ENCODE measurements at places on chromosomes 11 and 22.

GRCh38 chr22:38921120-38921519, 36.3 kb upstream of the APOBEC3A start:
- no peak for DNase-seq

GRCh38 chr11:34223021-34223813, 117.8 kb downstream of the NAT10 start:
- DNase-seq = no peak

DNA sequence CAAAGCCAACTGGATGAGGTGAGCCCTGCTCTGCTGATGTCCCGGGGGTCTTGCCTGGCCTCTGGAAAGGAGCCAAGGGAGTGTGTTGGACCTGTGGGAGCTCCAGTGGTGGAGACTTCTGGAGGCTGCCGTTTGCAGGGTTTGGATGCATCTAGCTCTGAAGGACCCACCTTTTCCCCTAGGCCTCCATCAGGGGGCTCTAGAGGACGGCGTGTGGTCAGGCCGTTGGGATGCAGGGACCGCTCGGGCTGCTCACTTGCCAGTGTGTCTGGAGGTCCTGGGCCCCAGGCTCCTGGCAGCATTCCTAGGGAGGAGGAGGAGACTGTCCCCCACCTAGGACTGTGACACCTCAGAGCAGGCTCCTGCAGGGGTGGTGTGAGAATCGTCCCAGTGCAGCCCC, 58.3 kb downstream of the PRDM11 start:
- DNase-seq = no peak

DNA sequence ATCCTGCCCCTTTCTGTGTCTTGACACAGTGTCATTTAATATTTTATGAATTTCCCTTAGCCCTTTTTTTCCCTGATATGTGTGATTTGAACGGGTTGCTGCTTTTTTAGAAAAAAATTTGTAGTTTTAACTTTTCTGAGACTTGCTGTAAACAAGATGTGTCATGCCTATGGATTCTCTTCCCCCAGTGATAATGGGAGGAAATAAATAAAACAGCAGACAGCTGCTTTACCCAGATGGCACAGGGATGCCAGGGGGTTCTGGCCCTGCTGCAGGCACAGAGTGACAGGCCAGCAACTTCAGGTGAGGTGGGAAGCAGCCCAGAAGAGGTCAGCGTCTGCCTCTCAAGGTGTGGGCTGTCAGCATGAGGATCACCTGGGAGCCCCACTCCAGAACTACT, 266.9 kb downstream of the KIRREL3 start:
- DNase-seq = no peak

DNA sequence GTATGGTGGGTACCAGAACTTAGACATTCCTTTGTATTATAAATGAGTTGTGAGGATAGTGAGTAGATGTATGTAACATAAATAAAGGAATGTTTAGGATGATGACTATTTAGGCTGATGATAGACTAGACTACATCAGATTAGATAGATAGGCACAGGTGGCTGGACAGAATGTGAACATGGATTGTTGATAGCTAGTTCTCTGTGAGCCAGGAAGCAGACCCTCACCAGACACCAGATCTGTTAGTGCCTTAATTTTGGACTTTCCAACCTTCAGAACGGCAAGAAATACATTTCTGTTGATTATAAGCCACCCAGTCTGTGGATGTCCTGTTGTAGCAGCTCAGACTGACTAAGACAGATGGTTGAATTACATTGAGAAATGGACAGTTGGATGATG, 99.4 kb downstream of the SWAP70 start:
- DNase-seq = no peak

- DNase-seq = no peak
Measured at GRCh38 chr11:57899378-57899777, 124.3 kb upstream of the OR9Q1 start.

DNA sequence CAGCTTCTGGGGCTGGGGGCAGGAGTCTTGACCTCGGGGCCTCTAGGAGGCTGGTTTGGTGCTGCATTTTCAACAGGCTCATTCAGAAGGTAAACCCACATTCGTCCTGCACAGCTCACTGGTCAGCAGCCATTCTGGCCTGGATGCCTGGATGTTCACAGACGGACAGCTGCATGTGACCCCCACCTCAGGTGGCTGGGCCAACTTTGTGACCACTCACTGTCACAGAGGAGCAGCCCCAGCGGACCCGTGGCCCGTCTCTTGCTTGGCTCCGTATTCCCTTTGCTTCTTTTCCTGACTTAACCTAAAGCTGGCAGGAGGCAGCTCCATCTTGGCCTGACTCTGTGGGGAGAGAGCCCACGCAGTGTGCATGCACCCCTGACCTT, 8.2 kb downstream of the DGCR8 start:
- DNase-seq = no peak

DNA sequence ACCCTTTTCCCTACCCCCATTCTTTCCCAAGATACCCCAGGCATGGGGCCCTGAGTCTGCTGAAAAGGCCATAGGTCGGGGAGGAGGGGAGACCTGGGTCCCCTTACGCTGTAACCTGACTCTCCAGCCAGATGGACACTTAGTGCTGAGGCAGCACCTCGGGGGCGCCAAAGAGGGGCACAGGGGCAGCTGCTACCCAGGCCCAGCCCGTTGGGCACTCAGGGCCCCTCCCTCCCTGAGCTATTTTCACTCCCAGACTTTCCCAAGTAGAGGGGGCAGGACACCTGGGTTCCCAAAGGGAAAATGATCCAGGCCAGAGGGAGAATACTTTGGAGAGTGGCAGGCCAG, 933 bp downstream of the ACTN3 start:
- no peak for DNase-seq

DNA sequence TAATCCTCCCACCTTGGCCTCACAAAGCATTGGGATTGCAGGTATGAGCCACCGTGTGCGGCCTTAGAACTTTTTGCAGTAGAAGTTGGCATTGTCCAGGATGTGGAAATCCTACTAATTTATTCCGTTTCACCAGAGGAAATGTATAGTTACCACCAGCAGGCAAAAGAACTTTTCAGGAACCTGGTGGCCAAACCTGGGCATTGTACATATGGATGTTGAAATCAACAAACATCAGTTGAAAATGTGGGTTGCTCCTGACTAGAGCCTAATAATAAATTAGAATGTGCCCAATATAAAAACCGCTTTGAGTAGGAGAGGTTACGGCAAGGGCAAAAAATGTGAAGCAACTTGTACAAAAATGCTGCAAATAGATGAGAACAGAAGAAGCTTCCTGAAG, 40.7 kb upstream of the XBP1 start:
- no peak for DNase-seq

- peak; percentile 18 for DNase-seq
Measured at GRCh38 chr22:24106385-24107381, 74.6 kb upstream of the SUSD2 start.

- no peak for DNase-seq
Measured at GRCh38 chr22:42800451-42801251, 56.4 kb downstream of the ARFGAP3 start.

GRCh38 chr11:94664346-94664745, 97.2 kb downstream of the PIWIL4 start:
- no peak for DNase-seq

DNA sequence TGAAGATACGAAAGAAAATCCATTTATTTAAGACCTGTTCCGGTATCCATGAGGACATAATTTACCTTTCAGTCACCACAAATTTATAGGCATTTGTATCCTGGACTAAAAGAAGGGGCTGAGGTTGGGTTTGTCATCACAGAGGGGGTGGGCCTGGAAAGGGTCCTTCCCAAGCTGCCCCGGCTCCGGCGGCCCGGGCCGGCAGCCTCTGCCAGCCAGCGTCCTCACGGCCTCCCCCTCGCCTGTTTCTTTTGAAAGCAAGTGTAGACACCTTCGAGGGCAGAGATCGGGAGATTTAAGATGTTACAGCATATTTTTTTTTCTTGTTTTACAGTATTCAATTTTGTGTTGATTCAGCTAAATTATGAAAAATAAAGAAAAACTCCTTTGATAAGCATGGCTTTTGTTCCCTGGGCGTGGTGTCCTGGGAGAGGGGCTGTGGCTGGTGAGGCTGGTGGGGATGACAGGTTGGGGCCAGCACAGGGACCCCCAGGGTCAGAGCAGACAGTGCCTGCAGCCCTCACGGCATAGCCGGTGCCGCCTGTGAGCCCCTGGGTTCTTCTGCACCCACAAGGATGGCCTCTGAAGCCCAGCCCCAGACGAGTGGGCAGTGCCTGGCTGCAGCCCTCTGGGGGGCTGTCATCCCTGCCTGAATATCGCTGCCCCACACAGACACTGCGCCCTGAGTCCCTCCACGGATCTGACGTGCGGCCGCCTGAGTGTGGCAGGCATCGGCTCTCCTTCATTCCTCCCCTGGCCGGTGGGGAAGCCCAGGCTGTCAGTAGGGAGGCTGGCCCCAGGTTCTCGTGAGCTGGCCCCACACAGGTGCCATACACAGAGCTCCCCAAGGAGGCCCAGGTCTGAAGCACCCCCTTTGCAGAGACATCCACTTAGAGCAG, 1075.9 kb downstream of the BRD1 start:
- no peak for DNase-seq

DNA sequence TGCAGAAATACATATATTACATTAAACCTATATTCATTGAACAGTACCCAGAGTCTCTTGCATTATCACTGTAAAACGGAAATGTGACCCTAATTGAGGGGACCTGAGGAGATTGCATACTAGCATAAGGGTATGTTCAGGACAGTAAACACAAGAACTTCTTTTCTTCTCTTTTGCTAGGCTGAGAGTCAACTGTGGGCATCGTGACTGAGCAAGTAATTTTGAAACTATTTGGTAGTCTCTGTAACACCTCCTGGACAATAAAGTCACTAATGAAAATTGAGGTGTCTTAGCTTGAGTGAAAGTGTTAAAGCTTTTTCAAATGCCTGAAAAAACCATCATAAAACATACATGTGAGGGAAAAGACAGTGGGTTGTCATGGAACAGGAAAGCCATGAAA, 90.9 kb downstream of the PDHX start:
- DNase-seq = no peak

GRCh38 chr11:131924457-131925201, 554.2 kb downstream of the NTM start:
- no peak for DNase-seq

GRCh38 chr11:95325777-95326258, 94.8 kb upstream of the SESN3 start:
- DNase-seq = no peak

DNA sequence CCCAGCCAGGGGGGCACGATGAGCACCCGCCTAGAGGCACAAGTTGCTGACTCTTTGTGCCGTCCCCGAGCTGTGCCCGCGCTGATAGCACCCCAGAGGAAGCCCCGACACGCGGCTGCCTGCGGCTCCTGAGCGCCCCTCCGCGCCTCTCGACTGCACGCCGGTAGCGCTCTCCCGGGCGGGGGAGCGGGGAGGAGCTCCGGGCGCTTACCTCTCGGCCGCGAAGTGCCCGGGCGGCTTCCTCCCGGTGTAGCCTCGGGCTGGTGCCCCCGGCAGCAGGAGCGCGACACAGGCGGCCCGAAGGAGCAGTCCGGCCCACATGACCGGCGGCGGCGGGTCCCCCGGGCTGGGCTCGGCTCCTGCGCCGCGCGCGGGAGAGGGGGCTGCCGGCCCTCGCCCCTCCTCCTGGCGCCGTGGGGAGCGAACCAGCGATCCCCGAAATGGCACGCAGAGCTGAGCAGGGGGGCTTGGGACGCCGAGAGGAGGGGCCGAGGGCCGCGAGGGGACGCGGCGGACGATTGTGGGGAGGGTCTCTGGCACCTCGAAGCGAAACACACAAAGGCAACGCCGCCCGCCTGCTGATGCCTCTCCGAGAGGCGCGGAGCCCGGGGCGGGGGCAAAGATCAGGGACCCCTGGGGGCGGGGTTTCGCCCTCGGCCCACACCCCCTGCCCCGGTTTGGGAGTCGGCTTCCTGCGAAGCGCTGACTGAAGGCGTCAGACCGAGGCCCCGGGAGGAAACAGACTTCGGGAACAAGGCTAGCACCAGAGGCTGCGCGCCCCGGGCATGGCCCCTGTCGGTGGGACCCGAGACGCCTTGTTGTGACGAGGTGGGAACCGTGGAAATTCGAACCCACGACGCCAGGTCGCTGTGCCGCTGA, at the start of gene VWCE:
VWCE (minus strand) TSS at position 600 of the 879 bp plus-strand sequence; CDS start at position 321, 279 bp downstream.
- no peak for DNase-seq

All from T-helper 1 cell (primary cell).